Stimulated activated CD8-positive, alpha-beta memory T cell treated with anti-CD3 and anti-CD28 coated beads, Interleukin-4, amount 100 ng/mL, for 1 hour (primary cell): ENCODE measurements at places on chromosomes 11 and 22.

GRCh38 chr11:71325418-71326327 lies 73.3 kb upstream of the SHANK2 start:
- DNase-seq = no peak

DNA sequence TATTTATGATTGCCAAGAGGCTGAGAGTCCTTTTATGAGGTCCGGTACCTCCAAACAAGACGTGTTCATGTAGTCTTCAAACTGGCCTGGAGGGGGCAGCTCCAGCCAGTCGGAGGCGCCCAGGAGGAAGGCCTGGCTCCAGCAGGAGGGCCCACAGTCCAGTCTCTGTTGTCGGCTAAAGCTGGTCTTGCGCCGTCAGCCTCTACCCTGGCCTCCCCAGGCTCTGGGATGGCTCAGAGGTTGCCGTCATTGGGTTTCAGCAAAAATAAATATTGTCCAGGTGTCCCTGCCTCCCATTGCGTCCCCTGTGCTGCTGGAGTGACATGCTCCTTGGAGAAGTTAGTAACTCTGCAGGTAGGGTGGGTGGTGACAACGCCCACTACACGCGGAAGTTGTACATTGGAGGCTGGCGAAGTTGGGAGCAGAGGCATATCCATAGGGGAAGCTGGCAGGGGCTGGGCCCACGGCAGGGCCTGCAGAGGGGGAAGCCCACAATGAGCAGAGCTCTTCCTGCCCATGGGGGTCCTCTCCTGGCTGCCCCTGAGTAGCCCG lies 1.0 kb upstream of the SLC25A1 start:
- no peak for DNase-seq

- no peak for DNase-seq
Observed at GRCh38 chr11:124602193-124602592, 9.0 kb upstream of the PANX3 start.

DNA sequence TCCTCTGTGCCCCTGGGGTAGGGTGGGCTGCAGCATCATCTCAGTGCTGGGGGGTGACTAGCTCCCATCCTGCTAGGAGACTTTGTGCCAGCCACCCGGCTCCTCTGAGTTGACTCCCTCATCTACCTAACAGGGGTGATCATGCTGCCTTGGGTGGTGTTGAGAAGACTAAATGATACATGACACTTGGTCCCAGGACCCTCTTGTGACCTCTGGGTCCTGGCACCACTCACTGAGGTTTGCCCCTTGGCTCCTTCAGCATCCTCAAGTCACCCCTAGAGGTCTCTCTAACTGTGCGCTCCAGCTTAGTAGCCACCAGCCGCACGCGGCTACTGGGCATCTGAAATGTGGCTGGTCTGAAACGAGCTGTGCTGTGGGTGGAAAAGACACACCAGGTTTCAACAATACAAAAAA lies 72.1 kb downstream of the LRRC32 start:
- DNase-seq = no peak

DNA sequence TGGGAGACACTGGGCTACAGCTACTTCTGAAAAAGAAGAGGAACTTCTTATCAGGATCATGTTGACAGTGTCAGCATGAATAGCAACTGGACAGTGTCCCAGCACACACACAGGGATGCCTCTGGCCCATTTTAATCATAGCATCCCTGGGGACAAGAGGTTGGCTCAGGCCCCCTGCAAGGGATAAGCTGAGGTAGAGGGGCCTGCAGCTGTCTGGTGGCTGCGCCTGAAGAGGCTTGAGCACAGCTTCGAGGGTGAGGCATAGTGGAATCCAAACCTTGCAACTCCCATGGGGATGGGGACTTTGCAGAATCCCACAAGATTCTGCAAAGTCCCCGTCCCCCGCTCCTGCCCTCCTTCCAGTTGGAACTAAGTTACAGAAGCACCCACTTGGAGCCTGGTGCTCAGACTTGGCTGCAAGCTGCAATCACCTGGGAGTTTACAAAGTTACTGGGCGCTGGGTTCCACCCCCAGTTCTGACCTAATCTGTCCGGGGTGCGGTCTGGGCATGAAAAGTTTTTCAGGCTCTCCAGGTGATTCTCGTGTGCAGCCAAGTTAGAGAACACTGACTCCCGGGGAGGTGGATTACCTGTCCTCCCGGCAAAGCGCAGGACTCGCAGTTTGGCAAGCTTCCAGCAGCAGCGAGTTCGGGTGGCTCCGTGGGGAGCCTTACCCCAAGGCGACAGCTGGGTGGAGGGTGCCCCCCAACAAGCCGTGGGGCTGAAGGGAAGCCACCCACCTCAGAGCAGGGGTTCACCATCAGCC lies 16.0 kb upstream of the LINC01488 start:
- no peak for DNase-seq

DNA sequence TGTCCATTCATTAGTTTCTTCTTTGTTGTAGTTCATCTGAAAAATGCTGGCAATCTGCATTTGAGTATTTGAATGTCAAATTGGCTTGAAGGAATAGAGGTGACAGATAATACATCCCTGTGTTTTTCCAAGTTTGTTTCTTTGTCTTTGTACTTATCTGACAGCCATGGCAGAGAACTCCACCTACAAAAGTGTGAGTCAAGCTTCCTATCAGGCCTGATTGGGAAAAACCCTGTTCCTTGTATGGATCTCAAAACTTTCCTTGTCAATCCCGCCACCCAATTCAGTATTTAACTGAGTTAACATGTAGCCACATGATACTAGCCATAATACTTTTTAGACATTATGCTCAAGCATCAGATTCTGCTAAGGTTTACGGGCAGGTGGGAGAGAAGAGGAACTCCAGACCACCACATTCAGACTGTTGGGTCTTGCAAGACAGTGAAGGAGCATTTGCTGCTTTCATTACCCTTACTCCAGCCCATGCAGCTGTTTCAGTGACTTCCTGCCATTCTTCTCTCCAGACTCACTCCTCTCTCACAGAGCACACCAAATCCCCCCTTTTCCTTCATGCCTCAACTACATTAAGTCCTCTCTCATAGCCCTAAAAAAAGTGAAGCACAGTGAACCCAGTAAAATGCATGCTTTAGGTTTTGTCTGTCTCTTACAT lies 65.9 kb downstream of the BLID start:
- DNase-seq = no peak

DNA sequence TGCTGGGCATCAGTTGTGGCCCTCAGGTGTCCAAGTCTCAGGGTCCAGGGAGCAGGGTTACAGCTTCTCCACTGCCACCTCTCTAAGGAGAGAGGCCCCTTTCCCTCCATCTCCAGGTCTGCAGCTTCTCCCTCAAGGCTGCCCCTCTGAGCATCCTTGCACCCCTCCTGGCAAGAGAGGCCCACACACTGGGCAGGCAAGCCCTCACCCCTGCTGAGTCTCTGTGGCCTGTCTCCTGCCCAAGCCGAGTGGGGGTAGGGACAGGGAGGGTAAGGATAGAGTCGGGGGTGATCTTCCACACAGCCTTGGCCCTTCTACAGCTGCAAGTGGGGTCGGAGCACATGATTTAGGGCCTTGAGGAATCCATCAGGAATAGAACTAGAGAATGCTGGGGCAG lies 76.6 kb downstream of the ST3GAL4 start:
- DNase-seq = no peak

DNA sequence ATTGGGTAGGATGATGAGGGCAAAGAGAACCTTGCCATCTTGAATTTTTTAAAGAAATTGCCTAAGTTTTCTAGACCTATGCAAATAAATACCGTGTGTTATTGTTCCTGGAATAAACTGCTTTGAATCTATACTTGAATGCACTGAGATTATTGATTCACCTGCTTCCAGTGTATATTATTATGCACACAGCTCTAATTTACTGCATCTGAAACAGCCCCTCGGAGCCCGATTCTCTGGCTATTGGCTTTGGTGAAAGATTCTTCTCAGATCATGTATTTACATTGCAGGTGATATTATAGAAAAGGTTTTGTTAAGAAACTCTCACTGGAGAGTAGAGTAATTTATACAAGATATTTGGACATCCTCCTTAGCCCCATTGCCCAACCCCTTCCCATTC lies 254.2 kb downstream of the TENM4 start:
- no peak for DNase-seq

DNA sequence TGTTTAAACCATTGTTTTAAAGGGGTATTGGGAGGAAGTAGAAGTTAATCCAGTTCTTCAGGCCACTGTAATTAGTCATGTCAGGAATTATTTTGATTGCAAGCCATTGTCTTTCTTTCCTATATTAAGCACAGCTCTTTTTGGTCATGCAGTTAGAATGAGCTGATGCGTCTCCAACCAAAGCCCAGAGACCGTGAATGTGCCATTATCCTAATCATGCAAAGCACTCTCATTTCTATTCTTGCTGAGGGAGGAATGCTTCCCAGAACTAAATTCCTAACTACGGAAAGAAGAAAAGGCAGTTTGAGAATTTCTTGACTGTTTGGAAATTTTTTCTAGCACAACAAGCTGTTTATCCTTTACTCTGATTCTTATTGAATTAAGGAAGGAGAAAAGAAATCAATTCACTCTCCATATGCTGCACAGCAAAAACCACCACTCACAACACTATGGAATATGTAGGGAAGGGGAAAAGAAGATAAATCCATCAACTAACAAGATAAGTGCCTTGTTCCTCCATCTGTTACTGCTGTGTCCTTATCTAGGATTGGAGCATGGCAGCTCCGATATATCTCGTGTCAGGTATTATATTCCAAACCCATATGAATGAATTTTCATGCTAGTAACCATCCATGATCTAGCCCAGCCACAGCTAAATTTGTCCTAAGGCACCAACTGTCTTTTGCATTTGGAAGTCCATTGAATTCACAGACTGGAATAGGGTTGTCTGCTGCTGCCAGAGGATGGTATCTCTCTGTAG lies 70.8 kb downstream of the NTM start:
- DNase-seq = no peak

DNA sequence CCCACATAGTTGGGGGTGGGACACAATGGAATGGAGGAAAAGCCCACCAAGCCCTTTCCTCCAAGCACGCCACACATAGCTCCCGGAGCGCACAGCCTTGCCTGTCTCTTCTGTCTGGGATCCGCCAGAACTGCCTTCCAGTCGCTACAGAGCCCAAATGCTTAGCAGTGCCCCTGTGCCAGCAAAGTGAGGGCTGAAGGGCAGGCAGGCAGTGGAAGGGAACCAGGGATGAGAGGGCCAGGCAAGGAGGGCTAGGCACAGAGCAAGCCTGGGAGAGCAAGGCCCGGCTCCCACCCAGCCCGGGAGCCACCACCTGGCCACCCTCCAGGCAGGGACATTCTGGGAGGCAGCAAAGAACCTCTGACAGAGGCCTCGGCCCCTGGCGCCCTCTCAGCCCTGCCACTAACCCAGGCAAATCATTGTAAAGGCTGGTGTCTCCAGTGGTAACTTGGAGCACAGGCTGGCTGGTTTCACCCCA lies 32.5 kb downstream of the PPP2R1B start:
- no peak for DNase-seq

DNA sequence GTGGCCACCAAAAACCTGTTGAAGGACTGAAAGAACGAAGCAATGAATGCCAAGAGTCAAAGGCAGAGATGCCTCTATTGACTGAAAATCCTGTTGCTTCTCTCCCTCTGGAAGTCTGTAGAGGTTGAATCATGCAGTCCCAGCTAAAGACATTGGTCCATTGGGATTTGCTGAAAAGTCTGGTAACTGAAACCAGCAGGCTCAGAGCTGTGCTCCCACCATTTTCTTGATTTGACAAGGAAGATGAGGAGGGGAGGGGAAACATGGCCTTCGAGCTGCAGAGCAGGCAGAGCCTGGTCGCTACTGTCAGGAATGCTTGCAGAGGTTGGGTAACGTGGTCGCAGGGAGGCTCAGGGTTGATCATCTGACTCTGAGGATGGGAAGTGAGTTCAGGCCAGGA lies 72.8 kb upstream of the CSNK2A3 start:
- no peak for DNase-seq

DNA sequence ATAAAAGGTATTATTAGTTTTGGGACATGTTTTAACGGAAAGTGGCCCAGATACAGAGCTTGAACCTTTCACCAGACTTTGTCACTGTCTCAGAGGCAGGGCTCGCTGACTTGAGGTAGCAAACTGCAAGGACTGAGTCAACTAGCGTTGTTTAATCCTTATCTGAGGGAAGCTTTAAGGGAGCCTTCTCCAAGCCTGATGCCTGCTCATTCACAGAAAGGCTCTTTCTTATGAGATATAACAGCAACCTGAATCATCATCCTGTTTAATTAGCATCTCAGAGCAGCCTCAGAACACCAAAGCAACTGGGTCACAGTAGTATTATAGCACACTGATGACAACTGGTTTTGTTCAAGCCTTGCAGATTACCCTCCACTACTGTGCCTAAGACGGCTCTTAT lies 54.2 kb upstream of the CYP2D6 start:
- DNase-seq = no peak

DNA sequence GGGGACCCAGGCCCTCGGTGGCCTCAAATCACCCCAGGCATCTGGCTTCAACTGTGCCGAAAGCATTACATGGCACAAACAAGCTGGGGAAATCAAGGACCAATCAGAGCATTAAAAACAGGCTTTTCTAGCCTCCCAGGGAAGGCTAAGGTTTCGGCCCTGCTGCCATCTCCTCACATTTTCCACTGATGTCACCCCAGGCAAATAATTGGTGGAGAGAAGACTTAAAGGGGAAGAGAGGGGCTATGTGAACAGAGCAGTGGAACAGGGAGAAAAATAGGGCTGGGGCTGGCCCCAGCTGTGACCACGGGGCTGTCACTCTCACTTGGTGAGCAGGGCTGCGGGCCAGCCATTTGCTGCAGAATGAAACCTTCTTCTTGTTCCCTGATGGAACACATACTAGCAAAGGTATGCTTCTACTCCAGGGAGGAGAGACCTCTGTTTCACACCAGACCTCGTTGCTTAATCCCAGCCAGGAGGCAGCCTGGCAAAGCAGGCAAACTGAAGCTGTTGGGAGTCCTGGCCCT lies 581.3 kb downstream of the SOX6 start:
- no peak for DNase-seq

DNA sequence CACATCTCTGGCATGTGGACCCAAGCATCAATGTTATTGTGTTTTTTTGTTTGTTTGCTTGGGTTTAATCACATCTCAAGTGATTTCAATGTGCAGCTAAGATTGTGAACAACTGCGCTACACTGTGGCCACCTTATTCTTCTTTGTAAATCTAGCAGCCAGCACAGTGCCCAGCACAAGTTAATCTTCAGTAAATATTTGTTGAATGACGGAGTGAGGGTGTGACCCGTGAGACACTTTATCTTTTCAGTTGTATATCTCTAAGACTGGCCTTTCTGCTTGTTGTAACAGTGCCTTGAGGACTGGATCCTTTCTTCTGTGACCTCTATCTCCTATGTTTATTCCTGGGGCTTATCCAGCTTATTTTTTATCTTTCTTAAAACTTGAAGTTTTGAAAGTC lies 21.4 kb upstream of the AMOTL1 start:
- no peak for DNase-seq

- DNase-seq = no peak
Observed at GRCh38 chr11:26188554-26188953, 143.4 kb upstream of the ANO3 start.

DNA sequence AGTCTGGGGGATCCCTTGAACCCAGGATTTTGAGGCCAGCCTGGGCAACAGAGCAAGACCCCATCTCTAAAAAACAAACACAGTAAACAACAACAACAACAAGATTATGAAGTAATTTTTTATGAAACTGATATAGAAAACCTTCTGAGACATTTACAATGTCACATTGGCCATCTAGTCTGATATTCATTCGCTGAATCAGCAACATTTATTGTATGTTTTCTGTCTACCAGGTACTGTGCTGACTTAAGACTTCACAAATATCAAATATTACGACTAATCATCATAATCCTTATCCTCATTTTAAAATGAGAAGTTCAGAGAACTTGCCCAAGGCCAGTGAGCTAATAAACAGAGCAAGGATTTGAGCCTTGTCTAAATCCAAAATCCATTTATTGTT lies 120.8 kb downstream of the ATM start:
- no peak for DNase-seq

- no peak for DNase-seq
Observed at GRCh38 chr22:21013657-21014201, 1.2 kb upstream of the P2RX6 start.

GRCh38 chr11:130915603-130916237 lies 559 bp downstream of the SNX19 start:
- no peak for DNase-seq
